ENCODE measurements at places on chromosomes 6 and 20.
A peak's percentile ranks its signal among the peaks of the same experiment; 100 is the strongest.

DNA sequence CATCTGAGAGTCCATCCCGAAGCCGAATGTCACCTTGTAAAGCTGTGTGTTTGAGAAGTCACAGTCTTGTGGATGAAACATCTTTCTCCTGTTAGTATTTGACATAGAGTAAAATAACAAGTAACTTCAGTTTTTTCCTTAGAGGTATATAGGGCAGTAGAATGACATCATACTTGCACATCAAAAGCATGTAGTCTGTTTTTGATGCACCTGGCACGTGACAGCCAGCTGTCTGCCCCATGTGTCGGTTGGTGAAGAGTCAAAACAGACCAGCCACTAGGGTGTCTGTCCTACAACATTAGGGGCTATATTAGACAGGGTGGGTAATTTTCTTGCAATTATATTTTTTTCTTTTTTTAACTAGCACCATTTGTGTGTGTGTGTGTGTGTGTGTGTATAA is 70.2 kb downstream of the SNX9 start:
- DNase-seq = peak; percentile 41

- DNase-seq = no peak
Observed at GRCh38 chr6:29451471-29452193, 5.2 kb downstream of the OR11A1 start.

- no peak for DNase-seq
Observed at GRCh38 chr20:1424336-1424735, 31.5 kb upstream of the FKBP1A start.

- DNase-seq = no peak
Observed at GRCh38 chr6:139925894-139926641, 551.6 kb upstream of the CITED2 start.

- DNase-seq = no peak
Observed at GRCh38 chr20:41854765-41855164, 236.6 kb upstream of the CHD6 start.

- DNase-seq = no peak
Observed at GRCh38 chr20:46333161-46333991, 25.1 kb upstream of the CDH22 start.

DNA sequence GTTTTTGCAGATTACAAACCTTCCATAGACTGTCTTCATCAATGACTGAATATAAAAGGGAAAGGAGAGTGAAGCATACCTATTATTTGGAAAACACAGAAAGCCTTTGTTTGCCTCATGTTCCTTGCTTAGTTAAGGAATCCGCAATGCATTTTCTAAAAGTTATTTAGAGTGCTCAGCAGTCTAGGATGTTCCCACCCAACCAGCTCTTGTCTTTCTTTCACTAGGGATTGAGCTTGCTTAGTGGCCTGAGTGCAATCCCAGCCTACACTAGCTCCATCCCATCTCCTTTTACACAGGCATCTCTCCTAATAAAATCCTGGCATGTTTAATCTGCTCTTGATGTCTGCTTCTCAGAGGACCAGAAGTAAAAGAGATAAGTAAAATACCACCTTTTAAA is 850.5 kb upstream of the GJE1 start:
- no peak for DNase-seq

- DNase-seq = no peak
Observed at GRCh38 chr6:115631028-115631427, 429.7 kb downstream of the FRK start.

DNA sequence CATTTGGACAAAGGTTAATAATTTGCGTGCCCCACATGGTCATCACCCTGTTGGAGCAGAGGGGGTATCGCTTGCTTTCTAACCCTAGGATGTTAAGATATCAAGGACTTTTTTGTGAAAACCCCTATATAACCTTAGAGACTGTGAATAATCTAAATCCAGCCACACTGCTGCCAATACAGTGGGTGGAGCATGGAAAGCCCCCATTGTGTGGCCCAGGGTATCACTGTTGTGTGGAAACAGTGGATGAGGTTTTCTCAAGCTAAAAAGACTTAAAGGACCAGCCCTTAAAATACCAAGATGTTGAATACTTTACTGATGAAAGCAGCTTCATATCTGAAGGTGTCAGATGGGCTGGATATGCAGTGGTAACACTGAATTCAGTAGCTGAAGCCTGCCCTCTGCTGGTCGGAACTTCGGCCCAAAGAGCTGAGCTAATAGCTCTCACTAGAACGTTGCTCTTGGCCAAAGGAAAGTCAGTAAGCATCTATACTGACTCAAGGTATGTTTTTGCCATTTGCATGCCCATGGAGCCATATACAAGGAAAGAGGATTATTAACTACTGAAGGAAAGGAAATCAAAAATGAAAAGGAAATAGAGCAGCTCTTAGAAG is 695.2 kb downstream of the PHF3 start:
- DNase-seq = peak; percentile 34

DNA sequence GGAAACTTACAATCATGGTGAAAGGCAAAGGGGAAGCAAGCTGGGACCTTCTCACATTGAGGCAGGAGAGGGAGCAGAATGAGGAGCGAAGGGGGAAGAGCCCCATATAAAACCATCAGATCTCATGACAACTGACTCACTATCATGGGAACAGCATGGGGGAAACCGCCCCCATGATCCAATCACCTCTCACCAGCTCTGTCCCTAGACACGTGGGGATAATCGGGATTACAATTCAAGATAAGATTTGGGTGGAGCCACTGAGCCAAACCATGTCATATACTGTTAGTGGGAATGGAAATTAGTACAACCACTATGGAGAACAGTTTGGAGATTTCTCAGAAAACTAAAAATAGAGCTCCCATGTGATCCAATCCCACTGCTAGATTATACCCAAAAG is 163.7 kb downstream of the MANEA start:
- DNase-seq = no peak

GRCh38 chr6:42260972-42261371 is 43.3 kb upstream of the MRPS10 start:
- peak; percentile 29 for DNase-seq

- DNase-seq = no peak
Observed at GRCh38 chr20:20734475-20734948, 22.1 kb upstream of the RALGAPA2 start.

GRCh38 chr20:24819331-24819965 is 129.6 kb upstream of the CST7 start:
- DNase-seq = no peak

DNA sequence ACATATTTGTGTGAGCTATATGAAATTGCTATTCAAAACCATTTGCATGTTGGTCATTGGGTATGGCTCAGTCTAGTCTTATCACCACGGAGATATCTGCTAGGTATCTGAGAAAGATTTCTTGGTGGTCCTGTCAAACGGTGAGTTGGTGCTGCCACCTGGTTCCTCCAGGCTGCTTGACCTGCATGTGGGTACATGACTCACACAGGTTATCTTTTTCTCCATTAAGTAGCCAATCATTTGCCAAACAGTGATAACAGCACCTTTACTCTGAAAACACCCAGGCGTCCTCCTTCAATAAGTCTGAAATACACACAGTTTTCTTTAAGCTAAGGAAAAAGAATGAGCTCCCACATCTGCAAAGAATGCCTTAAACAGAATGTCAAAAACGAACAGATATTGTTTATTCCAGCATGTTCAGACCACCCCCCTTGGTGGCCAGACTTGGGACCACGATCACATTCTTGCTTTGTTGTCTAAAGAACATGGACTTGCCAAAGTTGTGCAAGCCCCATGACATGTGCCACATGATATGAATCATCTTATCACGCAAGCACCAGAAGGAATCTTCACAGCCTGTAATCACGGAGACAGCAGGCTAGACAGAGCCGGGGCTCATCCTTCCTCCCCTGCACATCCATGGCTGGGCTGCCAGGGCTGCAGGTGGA is 200.7 kb upstream of the THBS2 start:
- no peak for DNase-seq

GRCh38 chr6:5663259-5663658 is 343.5 kb downstream of the NRN1 start:
- DNase-seq = no peak

GRCh38 chr6:136546331-136546730 is 3.9 kb downstream of the MAP7 start:
- DNase-seq = no peak

DNA sequence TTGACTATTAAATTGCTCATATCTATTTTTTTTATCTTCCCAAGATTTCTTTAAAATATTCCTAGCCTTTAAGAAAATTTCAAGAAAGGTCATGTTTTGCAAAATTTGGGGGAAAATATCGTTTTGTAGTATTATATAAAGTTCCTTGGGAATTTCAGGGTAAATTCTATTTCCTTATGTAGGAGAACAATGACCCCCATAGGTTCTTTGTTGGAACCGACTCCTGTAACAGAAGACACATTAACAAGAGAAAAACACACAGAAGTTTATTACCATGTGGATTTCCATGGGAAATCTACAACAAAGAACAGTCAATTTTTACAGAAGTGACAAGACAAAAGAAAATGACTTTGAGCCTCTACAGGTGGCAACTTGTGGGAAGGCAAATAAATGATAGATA is 68.1 kb downstream of the ADGB start:
- no peak for DNase-seq

- DNase-seq = no peak
Observed at GRCh38 chr6:118403036-118403435, 145.1 kb upstream of the PLN start.

- DNase-seq = no peak
Observed at GRCh38 chr20:44706301-44707017, 8.7 kb upstream of the CCN5 start.

DNA sequence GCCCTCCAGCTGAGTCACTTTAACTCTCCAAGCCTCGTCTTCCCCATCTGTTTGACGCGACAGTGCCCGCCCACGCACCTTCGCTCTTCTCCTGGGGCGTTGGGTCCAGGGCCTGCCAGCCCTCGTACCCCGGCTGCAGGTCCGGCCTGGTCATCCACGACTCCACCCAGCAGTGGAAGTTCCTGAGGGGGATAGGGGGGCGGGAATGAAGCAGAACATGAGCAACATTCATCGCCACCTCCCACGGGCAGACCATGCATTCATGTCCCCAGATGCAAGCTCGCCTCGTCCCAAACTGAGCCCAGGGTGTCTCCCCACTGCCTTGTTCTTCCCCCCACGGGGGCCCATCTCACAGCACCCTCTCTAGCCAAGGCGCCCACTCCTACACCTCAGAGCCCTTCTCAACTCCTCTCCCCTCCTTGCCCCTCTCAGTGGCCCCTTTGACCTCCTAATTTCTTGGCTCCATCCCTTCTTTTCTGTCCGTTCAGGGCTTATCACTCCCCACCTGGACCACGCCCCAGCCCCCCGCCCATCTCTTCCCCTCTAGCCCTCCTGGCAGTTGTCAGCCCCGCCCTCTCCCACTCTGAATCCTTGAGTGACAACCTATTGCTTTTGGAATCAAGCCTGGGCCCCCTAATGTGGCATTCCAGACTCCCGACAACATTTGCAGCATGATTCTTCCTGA is 23.7 kb downstream of the TGM2 start:
- DNase-seq = no peak

DNA sequence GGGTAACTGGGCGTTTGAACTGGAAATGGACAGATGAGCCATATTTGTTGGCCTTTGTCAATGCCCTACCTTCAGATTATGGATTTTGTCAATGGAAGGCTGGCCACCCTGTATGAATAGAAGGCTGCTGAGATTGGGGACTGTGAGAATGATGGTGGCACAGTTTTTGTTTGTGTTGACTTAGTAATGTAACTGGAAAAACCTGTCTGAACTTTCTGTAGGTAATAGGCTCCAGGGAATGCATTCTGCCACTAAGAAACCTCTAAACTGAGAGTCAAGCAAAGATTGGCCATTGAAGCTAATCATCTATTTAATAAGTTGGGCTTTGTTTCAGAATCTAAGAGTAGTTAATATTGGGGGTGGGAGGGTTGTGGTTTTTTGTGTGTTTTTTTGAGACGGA is 97.5 kb downstream of the FOXO3 start:
- DNase-seq = no peak

DNA sequence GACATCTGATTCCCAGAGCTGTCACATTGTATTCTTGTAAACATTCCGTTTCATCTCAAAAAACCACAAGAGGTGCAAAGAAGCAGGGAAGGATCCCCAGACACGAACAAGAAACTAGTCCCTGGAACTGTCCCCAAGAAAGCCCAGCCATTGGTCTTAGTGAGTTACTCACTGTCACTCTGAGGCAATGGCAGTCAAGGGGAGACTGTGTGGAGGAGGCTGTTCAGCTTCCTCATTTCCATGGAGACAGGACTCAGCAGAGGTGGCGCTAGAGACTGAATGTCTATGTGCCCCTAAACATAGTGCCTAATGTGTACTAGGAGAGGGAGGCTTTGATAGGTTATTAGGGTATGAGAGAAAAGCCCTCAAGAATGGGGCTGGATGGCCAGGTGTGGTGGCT is 11.1 kb downstream of the ULBP1 start:
- DNase-seq = no peak

DNA sequence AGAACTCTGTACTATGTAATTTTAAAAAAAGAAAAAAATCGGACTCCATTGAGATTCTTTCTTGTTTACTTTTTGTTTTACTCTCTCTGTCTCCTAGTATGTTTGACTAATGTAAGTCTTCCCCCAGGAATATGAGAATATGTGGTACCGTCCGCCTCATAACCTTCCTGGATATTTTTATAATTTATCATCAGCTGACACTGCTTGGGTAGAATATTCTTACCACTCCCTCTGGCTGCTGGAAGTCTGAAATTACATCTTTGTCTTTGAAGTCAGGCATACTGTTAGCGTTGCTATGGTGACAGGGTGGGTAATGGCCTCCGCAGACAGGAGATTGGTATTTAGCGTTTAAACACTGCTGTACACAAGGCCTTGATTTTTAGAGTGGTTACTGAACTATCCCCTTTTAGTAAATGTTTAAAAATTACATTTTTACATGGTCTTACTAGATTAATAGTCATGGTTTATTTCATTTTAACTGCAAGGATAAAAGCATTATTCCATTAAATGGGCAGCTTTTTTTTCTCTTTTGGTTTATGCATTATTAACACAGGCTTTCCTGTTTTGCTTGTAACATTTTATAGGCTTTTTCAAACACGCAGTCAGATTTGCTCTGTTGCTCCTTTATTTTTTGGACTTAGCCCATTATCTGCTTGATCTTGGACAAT is 176.4 kb downstream of the ARID1B start:
- DNase-seq = no peak

- DNase-seq = no peak
Observed at GRCh38 chr6:53134601-53135235, 13.9 kb downstream of the GCM1 start.

DNA sequence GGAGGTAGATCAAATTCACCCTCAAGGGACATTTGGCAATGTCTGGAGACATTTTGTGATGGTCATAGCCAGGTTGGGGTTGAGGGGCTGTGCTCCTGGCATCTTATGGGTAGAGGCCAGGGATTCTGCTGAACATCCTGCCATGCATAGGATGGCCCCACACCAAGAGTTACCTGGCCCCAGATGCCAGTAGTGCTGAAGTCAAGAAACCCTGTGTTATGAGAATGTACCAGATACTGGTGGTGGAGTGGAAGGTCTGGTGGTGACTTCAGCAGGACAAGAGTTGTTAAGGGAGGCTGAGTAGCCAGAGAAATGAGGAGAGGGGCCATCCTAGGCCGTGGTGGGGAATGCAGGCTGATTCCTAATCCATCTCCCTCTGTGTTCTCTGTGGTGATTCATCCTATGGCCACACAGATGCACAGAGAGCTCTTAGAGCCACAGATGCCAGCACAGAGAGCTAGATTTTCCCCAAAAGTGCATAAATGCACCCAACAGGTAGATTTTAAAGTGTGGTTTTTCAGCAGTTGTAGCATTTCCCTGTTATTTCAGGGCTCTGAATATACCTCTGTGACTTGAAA is 43.6 kb downstream of the CDYL start:
- no peak for DNase-seq

GRCh38 chr6:15596186-15596896 is 66.5 kb downstream of the DTNBP1 start:
- DNase-seq = no peak

GRCh38 chr6:156787569-156788492 is 10.7 kb downstream of the ARID1B start:
- DNase-seq = no peak
